ENCODE measurements at places on chromosomes 12 and 14.

- DNase-seq, result no peak
These were observed 105.9 kb downstream of the MED13L start for GRCh38 chr12:116171549-116171948.

- DNase-seq, result no peak
These were observed 183.8 kb upstream of the HMGA2 start for GRCh38 chr12:65640489-65640901.

GRCh38 chr14:84468153-84468552, 1061.8 kb upstream of the FLRT2 start:
- no peak for DNase-seq

- no peak for DNase-seq
These were observed 35.5 kb upstream of the STON2 start for GRCh38 chr14:81435391-81436295.

DNA sequence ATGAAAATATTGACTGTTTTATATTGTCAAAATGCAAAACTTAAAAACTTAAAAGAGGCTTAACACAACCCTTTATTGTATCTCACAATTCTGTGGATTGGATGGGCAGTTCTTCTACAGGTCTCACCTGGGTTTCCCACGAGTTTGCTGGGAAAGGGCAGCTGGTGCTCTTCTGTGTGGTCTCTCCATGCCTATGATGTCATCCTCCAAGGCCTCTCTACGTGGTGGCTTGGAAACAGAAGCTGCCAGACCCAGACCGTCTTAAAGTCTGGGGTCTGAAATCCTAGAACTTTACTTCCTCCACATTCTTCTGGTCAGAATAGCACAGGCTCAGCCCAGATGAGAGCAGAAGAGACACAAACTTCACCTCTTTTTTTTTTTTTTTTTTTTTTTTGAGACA, 36.5 kb upstream of the KICS2 start:
- no peak for DNase-seq

Measured in NCI-H1048 (cell line).